ENCODE measurements at places on chromosomes 7 and 10.

DNA sequence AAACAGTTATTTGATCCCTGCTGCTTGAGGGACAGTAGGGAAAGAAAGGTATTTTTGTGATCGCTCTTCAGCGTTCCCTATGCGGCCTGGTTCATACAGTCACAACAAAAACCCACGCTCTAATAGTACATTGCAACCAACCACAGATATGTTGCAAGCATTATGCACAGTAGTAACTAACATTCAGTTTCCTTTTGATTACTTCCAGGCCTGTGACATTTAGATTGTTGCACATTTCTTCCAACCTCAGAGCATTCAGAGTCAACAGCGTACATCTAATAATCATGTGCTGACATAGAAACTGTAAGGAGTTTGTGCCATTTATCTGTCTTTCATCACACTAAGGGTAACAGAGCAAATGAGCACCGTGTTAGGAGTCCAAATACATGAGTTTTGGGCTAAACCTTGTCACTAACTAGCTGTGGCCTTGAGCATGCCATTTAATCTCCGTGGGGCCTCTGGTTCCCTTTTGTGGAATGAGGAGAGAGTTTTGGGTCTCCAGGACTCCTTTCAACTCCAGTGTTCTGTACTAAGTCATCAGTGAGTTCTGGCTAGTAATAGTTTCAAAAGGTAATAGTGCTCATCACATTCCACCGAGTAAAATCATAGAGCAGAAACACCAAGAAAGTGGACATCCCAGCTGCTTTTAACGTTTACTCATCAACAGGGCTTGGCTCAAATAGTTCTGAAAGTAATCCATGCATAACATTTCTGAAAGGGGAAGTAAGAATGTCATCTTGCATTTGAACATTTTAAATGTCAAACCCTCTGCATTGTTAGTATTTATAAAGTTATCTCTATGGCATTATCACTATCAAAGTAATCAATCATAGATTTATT lies 99.0 kb upstream of the FZD1 start:
- no peak for DNase-seq

GRCh38 chr7:101681170-101682007 lies 52.3 kb upstream of the MYL10 start:
- DNase-seq: peak; percentile 85

DNA sequence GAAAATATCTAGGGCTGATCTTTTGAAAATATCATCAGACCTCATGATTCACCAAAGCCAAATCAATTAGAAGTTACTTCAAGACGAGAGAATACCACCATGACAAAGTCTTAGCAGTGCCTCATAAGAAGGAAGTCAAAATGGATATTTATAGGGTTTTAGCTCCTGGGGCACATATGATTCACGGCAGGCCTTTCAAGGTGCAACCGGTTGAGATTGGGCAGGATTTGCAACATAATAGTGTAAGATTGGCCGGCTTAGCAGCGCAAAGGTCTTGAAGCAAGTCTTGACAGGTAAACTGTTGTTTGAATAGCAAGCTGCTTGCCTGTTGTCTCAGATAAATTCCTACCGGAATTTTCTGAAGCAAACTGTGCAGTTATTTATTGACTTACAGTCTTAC lies 17.5 kb downstream of the ADRB1 start:
- DNase-seq: no peak

GRCh38 chr10:2262333-2262732 lies 525.0 kb upstream of the ADARB2 start:
- no peak for DNase-seq

DNA sequence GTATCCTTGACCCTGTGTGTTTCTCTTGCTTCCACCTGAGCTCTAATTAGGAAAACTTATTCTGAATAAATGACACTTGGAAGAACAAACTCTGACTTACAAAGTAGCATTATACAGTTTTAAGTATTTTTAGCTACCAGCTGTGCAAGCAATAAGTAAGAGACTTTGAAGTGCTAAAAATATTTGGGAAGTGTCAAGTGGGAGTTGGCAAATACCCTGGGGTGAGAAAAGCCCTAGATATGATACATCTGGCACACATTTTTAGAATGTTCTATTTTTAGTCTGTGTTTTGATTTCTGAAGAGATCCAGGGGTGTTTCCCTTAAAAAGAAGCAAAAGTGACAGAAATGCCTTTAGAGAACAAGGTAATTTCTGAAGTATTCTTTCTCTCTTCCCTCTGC lies 132.7 kb upstream of the TEX47 start:
- no peak for DNase-seq

GRCh38 chr7:48424731-48425130 lies 253.5 kb downstream of the ABCA13 start:
- no peak for DNase-seq

- no peak for DNase-seq
These were observed 142.9 kb downstream of the PAXIP1 start for GRCh38 chr7:154859747-154860620.

DNA sequence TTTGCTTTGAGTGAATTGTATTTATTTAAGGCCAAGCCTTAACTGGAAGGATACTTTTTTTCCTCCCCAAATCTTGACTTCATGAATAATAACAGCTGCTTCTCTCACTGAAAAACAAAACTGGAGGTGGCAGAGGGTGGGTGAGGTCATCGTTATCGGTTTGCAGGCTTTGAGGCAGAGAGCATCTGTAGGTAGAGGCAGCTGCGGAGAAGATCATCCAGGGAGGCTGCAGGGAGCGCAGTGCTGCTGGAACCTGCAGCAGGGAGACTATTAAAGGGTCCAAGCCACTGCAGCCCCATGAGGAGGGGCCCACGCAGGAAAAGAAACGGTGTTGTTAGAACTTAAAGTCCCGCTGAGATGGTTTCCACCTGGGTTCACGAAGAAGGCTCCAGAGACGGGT lies 112.1 kb upstream of the SDK1 start:
- DNase-seq: no peak

DNA sequence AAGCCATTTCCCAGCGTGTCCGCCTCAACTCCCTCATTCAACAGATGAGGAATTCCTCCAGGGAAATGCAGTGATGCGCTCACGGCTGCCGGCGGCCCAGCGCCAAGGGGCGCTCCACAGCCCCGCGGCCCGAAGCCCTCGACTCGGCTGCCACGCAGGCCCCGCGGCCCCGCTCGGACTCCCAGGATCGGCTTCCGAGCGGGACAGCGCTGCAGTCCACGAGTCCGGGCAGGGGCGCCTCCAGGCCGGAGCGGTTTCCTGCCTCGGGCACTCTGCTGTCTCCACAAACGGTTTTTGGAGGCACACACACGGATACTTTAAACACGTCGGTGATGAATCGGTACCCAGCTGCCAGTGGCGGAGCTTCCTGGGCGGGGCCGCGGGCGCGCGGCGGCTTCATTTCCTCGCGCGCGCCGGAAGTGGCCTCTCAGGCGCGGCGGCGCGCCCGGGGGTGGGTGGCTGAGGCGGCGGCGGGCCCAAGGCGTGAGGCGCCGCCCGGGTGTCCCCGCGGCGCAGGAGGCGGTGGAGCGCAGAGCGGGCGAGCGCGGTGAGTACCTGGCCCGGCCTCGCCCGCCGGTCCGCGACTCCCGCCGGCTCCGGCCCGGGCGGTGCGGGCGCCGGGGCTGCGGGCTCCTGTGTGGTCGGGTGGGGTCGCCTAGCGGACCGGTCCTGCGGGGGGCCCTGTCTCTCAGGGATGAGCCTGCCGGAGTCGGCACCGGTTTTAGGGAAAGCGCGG lies at the start of gene CSGALNACT2:
TSS of gene CSGALNACT2 (plus strand) at position 425 of the 736 bp plus-strand sequence. CDS start 16,705 bp downstream, outside the sequence.
- peak; percentile 76 for DNase-seq

DNA sequence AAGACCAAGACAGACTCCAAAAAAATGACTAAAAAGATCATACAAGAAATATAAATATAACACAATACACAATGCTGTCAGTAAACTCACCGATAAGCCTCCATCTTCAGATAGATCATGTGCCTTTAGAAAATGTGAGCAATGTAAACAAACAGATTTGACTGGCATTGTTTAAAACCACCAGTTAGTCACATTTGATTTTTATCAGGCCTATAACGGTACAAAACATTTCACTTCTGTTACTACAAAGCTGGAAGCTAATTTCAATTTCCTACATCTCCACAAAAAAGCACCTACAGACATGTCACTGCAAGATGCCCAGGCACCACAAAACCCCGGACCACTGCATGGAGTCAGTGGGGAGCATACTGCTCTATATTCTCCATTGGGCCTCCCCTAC lies 18.9 kb downstream of the SGMS1 start:
- no peak for DNase-seq

- DNase-seq: no peak
These were observed 154.1 kb downstream of the PIP4K2A start for GRCh38 chr10:22560096-22560912.

DNA sequence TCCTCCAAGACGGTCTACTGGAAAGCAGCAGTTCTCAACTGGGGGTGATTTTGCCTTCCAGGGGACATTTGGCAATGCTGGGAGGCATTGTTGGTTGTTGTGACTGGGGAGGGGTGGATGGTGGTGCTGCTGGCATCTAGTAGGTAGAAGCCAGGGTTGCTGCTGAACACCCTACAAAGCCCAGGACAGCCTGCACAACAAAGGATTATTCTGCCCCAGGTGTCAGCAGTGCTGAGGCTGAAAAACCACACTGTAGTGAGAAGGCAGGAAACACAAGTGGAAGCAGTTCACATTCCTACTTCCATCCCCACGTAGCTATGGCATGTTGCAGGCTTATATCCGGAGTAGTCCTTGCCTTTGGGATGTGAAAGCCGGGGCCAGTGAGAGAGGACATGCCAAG lies 86.9 kb downstream of the AOAH start:
- no peak for DNase-seq

GRCh38 chr10:131888186-131888604 lies 12.6 kb upstream of the PPP2R2D start:
- DNase-seq: no peak

DNA sequence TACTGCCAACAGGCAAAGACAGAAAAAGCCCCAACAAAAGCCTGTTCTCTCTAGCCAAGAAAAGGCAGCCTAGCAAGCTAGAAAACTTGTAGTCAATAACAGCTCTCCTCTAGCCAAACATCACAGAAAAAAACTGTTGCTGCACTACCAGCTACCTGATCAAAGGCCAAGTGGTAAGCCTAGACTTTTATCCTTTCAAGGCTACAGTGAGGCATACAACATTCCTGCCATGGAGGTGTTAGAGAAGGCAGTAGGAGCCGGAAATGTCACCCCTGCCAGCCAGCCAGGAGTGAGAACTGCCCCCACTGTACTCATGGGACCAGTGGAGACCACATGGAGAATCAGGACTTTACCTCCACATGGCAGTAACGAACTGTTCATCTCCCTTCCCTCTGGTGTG lies 31.2 kb downstream of the CCDC126 start:
- DNase-seq: no peak

- DNase-seq: no peak
These were observed 6.9 kb upstream of the GNG11 start for GRCh38 chr7:93914581-93915066.

DNA sequence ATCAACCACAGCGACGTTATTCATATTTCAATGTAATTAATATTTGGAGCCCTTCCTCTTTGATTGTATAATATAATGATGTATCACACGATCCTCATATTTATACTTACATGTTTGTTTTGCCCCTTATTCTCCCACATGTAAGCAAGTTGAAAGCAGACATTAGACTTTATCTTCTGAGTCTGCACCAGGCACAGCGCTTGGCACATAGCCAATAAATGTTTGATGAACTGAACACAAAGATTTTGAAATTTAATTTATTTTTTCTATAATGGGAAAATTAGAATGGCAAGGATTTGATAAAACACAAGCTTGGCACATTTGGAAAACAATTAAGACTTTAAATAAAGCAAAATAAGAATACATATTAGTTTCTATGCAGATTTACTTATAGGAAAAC lies 31.6 kb downstream of the ZFAND4 start:
- DNase-seq: no peak

DNA sequence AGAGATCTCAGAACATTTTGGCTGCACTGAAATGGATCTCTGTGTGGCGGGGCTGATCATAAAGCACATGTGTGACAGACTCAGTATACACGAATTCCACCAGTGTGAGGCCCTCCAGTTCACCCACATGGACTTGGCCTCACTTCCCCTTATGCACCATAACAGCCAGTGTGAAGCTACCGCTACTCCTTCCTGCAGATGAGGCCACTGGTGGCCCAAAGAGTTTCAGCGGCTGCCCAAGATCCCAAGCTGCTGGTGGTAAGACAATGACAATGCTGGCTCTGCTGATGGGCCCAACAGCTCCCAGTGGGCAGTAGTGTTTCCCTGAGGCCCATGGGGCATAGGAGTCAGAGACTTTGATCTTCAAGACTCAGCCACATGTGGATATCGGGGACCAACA lies 21.0 kb upstream of the C10orf71 start:
- DNase-seq: no peak

GRCh38 chr7:151425670-151426440 lies 14.1 kb downstream of the CRYGN start:
- no peak for DNase-seq

DNA sequence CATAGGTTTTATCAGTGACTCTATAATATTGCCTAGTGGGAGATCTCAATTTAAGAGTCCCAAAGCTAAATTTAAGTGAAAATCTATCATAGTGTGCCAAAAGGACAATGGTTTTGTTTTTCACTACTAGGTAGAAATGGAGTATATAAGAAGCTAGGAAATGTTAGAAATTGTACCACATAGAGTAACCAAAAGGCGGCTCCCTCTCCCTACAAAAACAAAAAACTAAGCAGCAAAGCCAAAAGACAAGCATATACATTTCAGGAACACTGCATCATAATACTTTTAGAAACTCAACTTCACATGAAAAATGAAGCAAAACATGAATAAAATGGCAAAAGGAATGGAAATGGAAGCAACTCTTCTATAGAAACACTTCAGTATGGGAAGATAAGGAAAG lies 271.6 kb downstream of the CACNA2D1 start:
- DNase-seq: no peak

DNA sequence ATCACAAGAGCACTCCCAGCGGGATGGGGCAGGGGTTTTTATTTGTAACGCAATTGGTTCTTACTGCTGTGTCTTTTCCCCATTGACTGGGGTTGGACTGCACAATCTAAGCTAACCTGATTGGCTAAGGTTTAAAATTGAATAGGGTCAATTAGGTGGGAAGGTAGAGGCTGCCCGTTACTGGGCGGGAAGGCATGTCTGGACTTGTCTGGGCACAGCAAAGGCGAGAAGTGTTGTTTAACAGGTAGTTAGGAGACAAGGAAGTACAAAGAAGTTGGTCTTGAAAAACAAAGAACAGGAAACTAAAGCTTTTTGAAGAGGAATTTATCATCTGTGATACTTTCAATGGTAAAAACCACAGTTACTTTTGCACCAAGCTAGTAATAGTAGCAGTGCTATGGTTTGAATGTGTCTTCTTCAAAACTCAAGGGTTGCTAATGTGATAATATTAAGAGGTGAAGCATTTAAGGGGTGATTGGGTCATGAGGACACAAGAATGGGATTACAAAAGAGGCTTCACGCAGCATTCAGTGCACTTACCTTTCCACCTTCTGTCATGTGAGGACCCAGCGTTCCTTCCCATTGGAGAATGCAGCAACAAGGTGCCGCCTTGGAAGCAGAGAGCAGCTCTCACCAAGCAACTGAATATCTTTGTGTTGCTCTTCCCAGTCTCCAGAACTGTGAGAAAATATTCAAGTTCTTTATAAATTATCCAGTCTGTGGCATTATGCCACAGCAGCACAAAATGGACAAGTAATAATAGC lies 875.5 kb upstream of the SORCS1 start:
- DNase-seq: no peak
